ENCODE measurements at places on chromosomes 3 and 15. TPM values are rescaled to one million over a fixed set of nuclear protein-coding genes. Genes with fewer than 3 reads are reported as not detected.

The OR5AC2 gene
- total RNA-seq: not detected

The GPR156 gene
- not detected for total RNA-seq

DNA sequence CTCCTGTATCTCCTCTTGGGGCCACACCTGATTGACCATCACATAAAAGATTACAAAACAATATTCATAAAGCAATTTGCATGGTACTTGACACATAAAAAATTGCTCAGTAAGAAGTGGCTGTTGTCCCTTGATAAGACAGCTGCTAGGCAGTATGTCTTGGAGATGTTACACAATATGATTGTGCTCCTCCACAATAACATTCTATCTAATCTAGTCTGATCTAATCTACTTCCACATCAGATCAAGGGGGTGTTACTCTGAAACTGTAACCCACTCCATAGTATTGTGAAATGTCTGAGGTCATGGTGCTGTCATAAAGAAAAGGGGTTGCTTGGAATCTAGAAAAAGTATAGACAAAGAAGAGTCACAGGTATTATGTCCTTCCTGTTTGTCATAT, 23.4 kb upstream of the AQP9 start:
- no peak for DNase-seq

- no peak for DNase-seq
Observed at GRCh38 chr15:101427606-101428487, 61.7 kb downstream of the PCSK6 start.

GRCh38 chr15:48674876-48675275, 29.4 kb upstream of the FBN1 start:
- DNase-seq: peak; percentile 76

DNA sequence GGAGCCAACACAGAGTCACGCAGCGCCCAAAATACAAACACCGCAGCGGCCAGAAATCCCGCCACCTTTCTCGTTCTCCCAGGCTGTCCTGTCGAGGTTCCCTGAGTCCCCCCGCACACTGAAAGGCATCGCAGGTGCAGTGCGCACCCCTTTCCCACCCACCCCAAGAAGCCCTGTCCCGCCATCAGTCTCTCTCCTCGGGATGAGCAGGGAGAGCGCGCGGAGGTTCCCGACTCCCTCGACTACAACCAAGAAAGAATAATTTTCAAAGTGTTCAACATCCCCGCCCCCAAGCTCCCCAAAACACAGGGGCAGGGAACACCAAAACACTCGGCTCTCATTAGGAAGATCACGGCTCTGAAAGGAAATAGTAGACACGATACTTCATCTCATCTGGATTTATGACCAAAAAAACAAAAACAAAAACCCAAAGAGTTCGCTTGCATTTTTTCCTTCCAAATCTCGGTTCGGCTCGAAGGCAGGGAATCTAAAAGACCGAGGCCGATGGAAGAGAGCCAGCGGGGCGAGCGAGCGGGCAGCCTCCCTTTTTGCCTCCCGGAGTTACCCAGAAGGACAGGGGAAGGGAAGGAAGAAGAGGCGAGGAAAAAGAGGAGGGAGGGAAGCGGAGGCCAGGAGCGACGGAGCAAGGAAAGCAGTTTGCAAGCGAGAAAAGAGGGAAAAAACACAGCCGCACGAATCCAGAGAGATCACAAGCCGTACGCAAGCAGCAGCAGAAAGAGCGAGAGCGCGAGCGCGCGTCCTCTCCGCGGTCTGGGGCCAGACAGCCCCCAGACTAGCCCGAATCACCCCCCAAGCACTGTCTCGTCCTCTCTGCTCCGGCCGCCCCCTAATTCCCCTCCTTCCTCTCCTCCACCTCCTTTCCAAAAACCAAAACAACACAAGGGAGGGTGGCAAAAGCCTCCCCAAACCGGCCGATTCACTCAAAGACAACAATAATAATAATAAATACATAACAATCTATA, 808 bp downstream of the BCL6 start:
- DNase-seq: peak; percentile 69

The FHIT gene
- 0.22 TPM for total RNA-seq

DNA sequence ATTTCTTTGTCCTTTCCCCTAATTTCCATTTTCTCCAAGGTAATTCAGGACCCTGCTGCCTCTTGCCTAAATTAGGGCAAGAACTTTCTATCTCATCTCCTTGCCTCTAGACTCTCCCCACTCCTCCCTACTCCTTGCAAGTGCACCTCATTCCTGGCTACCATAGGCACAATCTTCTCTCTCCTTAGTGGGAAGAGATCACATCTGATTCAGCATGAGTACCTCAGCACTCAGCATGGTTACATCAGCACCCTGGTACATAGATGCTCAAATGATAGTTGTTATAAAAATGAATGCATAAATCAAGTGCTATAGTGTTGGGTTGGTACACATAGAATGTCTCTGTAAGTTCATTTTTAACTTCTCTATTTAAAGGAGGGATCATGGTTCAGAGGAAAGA, 313.4 kb upstream of the RASGRP1 start:
- peak; percentile 51 for DNase-seq

DNA sequence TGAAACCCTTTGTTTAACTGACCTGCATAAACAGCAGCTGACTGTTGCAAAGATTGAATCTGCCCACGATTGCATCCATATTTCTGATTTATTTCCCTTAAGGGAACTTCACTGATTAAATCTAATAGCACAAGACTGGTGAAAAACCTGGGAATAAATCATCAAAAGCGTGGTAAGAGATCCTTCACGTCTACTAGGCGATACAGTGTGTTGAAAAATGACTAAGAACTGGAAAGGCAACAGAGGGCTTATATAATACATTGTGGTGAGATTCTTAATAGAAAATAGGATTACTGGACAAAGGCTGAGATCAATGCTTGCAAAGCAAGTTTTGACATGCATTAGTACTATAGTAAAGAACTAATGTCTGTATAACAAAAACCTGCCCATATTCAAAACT, 49.0 kb downstream of the POLQ start:
- DNase-seq: no peak

The KLHL25 gene
- total RNA-seq: 2.5 TPM

DNA sequence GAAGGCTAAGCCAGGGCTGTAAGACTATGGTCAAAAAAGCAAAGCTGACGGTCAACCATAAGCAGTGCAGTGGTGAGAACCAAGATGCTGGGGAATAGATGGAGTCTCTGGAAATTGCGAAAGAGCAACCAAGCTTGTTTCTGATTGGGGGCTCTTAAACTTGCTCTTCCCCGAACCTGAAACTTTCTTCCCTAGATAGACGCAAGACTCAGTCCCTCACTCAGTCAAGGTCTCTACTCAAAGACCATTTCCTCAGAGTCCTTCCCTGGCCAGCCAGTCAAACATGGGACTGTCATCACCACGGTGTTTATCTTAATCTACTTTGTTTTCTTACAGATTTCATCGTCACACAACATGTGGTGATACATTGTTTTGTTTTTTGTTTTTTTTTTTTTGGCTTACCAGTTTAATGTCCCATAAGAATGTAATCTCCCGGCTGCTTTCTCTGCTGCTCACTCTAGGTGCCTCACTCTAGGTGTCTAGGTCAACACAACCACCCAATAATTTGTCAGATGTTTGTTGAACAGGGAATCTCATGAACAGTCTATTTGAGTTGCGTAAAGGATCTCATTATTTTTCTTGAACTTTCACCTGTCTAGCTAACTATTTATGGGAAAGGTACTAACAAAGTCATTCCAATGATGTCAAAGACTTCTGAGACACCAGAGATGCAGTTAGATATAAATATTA, 495.4 kb downstream of the FOXP1 start:
- no peak for DNase-seq

The FAM81A gene
- total RNA-seq: 0.32 TPM

The CPNE9 gene
- total RNA-seq: not detected

- DNase-seq: no peak
Observed at GRCh38 chr15:97959724-97960363, 659 bp upstream of the ARRDC4 start.

GRCh38 chr3:165895919-165896318, 58.7 kb upstream of the BCHE start:
- no peak for DNase-seq

The TF gene
- not detected for total RNA-seq

The GHRL gene
- total RNA-seq: not detected

- DNase-seq: no peak
Observed at GRCh38 chr15:44535523-44536301, 1.2 kb upstream of the EIF3J start.

DNA sequence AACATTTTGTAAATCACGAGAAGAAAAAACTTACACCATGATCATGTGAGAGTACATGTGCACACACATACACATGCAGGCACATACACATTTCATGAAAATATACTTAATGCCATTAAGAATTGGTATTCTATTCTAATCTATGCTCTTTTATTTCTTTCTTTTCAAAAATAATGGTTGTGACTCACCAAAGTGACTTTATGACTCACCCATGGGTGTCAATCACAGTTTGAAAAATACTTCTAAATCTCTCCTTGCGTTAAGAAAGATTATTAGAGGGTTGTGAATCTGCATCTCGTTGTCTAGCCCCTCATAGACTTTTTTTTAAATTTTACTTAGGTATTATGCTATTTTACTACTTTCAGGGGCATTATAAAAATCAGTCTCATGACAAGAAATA, 254.2 kb downstream of the TUSC7 start:
- no peak for DNase-seq

- DNase-seq: no peak
Observed at GRCh38 chr3:194237110-194237509, 101.2 kb downstream of the HES1 start.

The GOLGA8G gene
- not detected for total RNA-seq

The SCN10A gene
- total RNA-seq: not detected

- no peak for DNase-seq
Observed at GRCh38 chr15:45586125-45586524, 1.1 kb upstream of the BLOC1S6 start.

The TUSC7 gene
- total RNA-seq: not detected

GRCh38 chr15:80090041-80090440, 30.6 kb downstream of the ZFAND6 start:
- no peak for DNase-seq

The BMF gene
- total RNA-seq: 2.7 TPM

The NRROS gene
- total RNA-seq: not detected

GRCh38 chr3:124686028-124686670, 44.1 kb upstream of the UMPS start:
- peak; percentile 51 for DNase-seq

Measured in GM23248 (cell line).